ENCODE measurements at places on chromosomes 1 and 21. TPM values are rescaled to one million over a fixed set of nuclear protein-coding genes. Genes with fewer than 3 reads are reported as not detected.

- H3K4me3 ChIP-seq: no peak overlapping the region
- DNase-seq: no peak
- no peak overlapping the region for H3K27ac ChIP-seq
- no peaks in the 10 kb centered on the region for H3K36me3 ChIP-seq
Measured at GRCh38 chr1:34946211-34946610, 16.8 kb upstream of the DLGAP3 start.

DNA sequence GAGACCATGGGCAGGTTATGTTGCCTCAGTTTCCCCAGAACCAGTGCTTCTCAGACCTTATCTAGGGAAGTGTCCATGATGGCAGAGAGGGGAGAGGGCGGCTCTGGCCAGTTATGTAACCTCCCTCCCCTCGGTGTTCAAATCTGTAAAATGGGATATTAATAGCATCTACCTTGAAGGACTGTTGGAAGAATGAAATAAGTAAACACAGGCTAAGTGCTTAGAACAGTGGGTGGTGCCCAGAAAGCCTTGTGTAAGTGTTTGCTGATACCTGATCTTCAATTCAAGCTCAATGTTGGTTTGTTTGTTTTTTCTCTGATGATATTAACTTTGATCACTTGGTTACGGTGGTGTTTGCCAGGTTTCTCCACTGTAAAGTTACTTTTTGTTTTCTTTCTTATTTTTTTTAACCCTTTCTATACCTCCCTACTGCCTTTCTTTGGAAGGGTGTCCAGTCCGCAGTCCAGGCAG is 34.9 kb downstream of the EPHA2 start:
- H3K36me3 ChIP-seq: no peaks in the 10 kb centered on the region
- no peak overlapping the region for H3K4me3 ChIP-seq
- no peak overlapping the region for H3K27ac ChIP-seq
- no peaks in the 10 kb centered on the region for H3K27me3 ChIP-seq

DNA sequence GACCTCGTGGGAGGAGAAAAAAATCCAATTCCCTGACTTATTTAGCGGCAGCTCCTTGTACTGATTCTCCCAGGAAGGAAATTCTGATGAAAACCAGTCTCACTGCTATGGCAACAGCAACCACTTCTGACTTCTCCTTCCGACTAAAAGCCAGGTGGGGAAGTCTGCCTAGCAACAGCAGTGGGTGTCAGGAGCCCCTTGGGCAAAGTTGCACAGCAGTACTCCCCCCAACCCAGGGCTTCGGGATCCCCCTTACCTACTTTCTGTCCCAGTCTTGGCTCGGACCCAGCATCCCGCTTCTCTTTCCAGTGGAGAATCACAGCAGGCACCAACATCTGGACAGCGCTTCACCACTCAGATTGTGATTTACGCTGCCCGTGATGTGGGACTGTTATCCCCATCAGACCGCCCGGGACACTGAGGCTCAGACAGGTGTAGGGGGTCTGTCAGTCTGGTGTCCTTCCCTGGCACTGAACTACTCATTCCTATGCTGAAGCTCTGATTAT is 24.6 kb downstream of the NKAIN1 start:
- no peak for DNase-seq
- H3K4me1 ChIP-seq: peaks cover 11% of the 10 kb centered on the region
- H3K27me3 ChIP-seq: no peaks in the 10 kb centered on the region
- no peak overlapping the region for H3K27ac ChIP-seq
- H3K36me3 ChIP-seq: no peaks in the 10 kb centered on the region

DNA sequence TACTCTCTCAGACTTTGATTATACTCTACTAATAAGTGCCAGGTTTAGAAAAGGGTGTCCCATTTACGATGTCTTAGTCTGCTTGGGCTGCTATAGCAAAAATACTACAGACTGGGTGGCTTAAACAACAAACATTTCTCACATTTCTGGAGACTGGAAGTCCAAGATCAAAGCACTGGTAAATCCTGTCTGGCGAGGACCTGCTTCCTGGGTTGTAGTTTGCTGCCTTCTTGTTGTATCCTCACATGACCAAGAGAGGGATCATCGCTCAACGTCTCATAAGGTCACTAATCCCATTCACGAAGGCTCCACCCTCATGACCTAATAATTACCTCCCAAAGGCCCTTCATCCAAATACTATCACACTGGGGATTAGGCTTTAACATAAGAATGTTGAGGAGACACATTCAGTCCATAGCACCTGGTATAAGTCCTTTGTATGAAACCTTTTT is 12.0 kb downstream of the PRDX6 start:
- no peaks in the 10 kb centered on the region for H3K27me3 ChIP-seq
- H3K36me3 ChIP-seq: peaks cover 51% of the 10 kb centered on the region
- no peak for DNase-seq
- H3K4me3 ChIP-seq: no peak overlapping the region

DNA sequence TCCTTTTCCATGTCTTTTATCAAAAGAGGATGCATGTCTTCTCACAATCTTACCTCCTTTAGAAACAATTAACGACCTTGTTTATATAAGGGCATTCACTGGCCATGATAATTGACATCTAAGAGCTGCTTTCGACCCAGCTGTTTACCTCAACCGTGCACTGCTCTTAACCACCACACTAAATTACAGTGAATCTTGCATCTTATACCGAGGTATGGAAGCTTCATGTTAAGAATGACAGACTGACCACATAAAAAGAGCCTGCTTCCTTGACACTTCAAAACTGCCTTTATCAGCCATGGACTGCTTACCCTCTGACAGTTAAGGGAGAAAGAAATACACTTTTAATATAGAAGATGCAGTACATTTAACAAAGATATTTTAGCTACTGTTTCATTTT is 301.7 kb upstream of the LYPLAL1 start:
- no peak for DNase-seq
- no peaks in the 10 kb centered on the region for H3K4me1 ChIP-seq
- no peaks in the 10 kb centered on the region for H3K27me3 ChIP-seq
- H3K36me3 ChIP-seq: no peaks in the 10 kb centered on the region
- no peak overlapping the region for H3K4me3 ChIP-seq
- H3K27ac ChIP-seq: no peak overlapping the region

DNA sequence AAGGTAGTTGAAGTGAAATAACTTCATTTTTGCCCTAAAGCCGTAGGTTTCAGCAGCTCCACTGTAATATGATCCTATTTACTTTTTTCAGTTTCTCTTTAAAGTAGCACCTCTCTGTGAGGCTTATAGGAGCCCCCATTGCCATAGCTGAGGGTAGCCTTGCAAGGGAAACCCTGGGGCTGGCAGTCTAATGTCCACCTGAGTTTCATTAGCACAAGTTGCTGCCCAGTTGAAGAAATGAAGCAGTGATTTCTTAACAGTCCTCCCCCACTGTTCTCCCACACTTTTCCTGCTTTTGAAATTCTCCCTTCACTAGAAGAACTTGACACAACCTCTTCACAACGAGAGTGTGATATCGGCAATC is 1.5 kb downstream of the HMCN1 start:
- H3K36me3 ChIP-seq: no peaks in the 10 kb centered on the region
- peaks cover 4% of the 10 kb centered on the region for H3K4me1 ChIP-seq
- no peak for DNase-seq
- no peaks in the 10 kb centered on the region for H3K27me3 ChIP-seq

- H3K4me3 ChIP-seq: no peak overlapping the region
- no peak overlapping the region for H3K27ac ChIP-seq
- H3K36me3 ChIP-seq: no peaks in the 10 kb centered on the region
Measured at GRCh38 chr21:8989261-8989711, 1532.1 kb upstream of the TPTE start.

- no peaks in the 10 kb centered on the region for H3K36me3 ChIP-seq
- no peak for DNase-seq
- H3K27ac ChIP-seq: no peak overlapping the region
Measured at GRCh38 chr1:221678014-221678413, 63.9 kb downstream of the DUSP10 start.

DNA sequence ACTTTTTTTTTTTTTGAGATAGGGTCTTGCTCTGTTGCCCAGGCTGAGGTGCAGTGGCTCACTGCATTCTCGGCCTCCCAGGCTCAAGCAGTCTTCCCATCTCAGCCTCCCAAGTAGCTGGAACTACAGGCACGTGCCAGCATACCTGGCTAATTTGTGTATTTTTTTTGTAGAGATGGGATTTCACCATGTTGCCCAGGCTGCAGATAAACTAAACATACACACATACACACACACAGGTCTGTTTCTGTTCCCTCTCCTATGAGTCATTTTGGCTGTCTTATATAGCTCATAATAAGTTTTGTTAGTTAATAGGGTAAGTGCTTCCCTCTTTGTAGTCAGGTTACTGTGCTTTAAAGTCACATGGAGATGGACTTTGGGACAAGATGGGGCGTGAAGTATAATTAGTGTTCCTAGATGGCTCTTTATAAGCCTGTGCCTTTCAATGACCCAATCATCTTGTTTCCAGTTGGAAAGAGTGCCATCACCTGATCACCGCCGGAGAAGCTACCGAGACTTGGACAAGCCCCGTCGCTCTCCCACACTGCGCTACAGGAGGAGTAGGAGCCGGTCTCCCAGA is 9.1 kb downstream of the PRPF38A start:
- H3K4me3 ChIP-seq: no peak overlapping the region
- H3K27me3 ChIP-seq: no peaks in the 10 kb centered on the region
- H3K4me1 ChIP-seq: no peaks in the 10 kb centered on the region
- H3K27ac ChIP-seq: no peak overlapping the region

DNA sequence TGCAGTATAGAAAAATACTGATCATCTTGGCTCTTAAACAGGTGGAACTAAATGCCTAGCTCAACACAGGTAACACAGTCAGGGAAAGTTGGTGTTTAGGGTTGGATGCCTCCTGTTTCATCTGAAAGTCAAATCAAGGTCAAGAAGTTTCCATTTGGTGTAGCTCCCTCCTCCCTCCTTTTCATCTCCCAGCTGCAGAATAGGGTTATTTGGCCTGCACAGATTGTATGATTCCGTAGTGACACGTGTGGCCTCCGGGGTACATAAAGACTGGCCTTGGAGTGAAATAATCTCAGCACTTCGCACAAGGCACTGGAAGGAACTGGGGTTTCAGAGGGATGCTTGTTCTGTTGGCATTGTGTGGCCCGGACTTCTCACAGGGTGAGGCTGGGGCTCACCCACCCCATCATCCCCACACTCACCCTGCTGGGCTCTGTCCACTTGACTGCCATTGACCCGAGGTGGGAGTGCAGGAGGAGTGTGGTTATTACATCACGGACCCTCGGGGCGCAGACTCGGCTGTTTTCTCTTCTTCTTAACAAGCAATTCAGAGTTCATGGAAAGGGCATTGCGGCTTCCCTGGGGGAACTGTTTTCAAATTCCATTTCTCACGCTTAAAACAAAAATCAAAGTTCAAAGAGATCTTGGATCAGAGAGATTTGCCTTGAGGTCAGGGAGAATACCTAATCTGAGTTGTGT is 18.4 kb downstream of the IGSF5 start:
- H3K36me3 ChIP-seq: no peaks in the 10 kb centered on the region
- no peaks in the 10 kb centered on the region for H3K4me1 ChIP-seq
- H3K27ac ChIP-seq: no peak overlapping the region
- no peak overlapping the region for H3K4me3 ChIP-seq

PRDM16 gene
- 0.03 TPM for total RNA-seq

CPLANE2 gene
- total RNA-seq: 6.3 TPM

ACADM gene
- total RNA-seq: 128 TPM

ANKRD35 gene
- 19.5 TPM for total RNA-seq

IFI44 gene
- total RNA-seq: 2.9 TPM

NR1I3 gene
- total RNA-seq: not detected

S100A16 gene
- total RNA-seq: 37.3 TPM

S100A11 gene
- 44.9 TPM for total RNA-seq

Measured in gastrocnemius medialis (tissue), 4 donors.